ENCODE measurements at places on chromosomes 16 and 17. TPM values are rescaled to one million over a fixed set of nuclear protein-coding genes. Genes with fewer than 3 reads are reported as not detected.

The PLA2G10 gene
- total RNA-seq, result not detected

DNA sequence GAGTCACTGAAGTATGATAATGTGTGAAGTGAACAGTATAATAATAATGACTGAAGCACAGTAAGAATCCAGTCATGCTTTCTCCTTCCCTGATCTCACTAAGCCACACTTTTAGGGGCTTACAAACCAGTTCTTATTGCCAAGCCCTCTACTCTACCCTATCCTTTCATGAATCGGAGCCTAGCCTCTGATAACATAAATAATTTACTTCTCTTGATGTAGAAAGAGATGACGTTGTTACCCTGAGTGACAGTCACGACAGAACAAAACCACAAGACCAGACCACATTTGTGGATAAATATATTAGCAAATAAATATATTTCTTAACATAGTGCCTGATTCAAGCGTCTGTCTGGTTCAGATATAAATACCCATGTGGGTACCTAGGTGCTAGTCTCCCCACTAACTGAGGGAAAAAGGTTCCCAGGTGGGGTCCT is 1.4 kb upstream of the SUPT4H1 start:
- no peak overlapping the region for H3K4me3 ChIP-seq
- peaks cover 17% of the 10 kb centered on the region for H3K4me1 ChIP-seq
- no peaks in the 10 kb centered on the region for H3K27me3 ChIP-seq
- peaks cover 28% of the 10 kb centered on the region for H3K36me3 ChIP-seq

DNA sequence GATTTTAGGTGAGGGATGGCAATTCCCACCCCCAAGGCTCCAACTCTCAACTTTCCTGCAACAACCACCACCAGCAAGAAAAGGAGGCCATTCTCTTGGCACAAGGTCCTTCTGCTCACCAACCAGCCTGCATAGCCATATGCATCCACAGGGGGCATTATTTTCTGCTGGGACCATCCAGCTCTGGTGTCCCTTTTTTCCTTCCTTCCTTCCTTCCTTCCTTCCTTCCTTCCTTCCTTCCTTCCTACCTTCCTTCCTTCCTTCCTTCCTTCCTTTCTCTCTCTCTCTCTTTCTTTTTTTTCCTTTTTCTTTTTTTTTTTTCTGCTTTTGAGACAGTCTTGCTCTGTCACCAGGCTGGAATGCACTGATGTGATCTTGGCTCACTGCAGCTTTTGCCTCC is 21.1 kb upstream of the COX10 start:
- H3K4me3 ChIP-seq, result no peak overlapping the region
- no peaks in the 10 kb centered on the region for H3K27me3 ChIP-seq
- DNase-seq, result no peak
- H3K4me1 ChIP-seq, result peaks cover 9% of the 10 kb centered on the region
- no peak overlapping the region for H3K27ac ChIP-seq
- H3K36me3 ChIP-seq, result no peaks in the 10 kb centered on the region

DNA sequence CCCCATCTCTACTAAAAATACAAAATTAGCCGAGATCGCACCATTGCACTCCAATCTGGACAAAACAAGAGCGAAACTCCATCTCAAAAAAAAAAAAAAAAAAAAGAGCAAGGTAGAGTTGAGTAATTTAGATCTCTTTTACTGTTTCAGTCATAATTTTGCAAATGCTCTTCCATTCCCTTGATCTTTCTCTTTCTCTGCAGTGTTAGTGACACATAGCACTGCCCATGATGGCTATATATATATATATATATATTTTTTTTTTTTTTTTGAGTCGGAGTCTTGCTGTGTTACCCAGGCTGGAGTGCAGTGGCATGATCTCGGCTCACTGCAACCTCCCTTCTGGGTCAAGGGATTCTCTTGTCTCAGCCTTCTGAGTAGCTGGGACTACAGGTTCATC is 12.2 kb upstream of the PHOSPHO1 start:
- no peak for DNase-seq
- no peak overlapping the region for H3K27ac ChIP-seq
- no peak overlapping the region for H3K4me3 ChIP-seq
- no peaks in the 10 kb centered on the region for H3K36me3 ChIP-seq
- no peaks in the 10 kb centered on the region for H3K27me3 ChIP-seq

The NOD2 gene
- total RNA-seq, result 1.3 TPM

- H3K36me3 ChIP-seq, result no peaks in the 10 kb centered on the region
- H3K27ac ChIP-seq, result no peak overlapping the region
- H3K4me1 ChIP-seq, result no peaks in the 10 kb centered on the region
These were observed 14.7 kb upstream of the TBX2 start for GRCh38 chr17:61384692-61385576.

The PLEKHG4 gene
- total RNA-seq, result 1.1 TPM

The KRT39 gene
- total RNA-seq, result not detected

- H3K36me3 ChIP-seq, result no peaks in the 10 kb centered on the region
- DNase-seq, result no peak
- H3K4me1 ChIP-seq, result no peaks in the 10 kb centered on the region
- no peaks in the 10 kb centered on the region for H3K27me3 ChIP-seq
- no peak overlapping the region for H3K4me3 ChIP-seq
These were observed 217.9 kb upstream of the RPL38 start for GRCh38 chr17:73985466-73986015.

Measured in liver (tissue), 10 donors.